ENCODE measurements at places on chromosomes 12 and 14. TPM values are rescaled to one million over a fixed set of nuclear protein-coding genes. Genes with fewer than 3 reads are reported as not detected.

Gene CLEC7A
- not detected for total RNA-seq

Gene TAS2R13
- not detected for total RNA-seq

Gene SERPINA3
- total RNA-seq, result not detected

Gene SLC2A14
- 18.2 TPM for total RNA-seq

DNA sequence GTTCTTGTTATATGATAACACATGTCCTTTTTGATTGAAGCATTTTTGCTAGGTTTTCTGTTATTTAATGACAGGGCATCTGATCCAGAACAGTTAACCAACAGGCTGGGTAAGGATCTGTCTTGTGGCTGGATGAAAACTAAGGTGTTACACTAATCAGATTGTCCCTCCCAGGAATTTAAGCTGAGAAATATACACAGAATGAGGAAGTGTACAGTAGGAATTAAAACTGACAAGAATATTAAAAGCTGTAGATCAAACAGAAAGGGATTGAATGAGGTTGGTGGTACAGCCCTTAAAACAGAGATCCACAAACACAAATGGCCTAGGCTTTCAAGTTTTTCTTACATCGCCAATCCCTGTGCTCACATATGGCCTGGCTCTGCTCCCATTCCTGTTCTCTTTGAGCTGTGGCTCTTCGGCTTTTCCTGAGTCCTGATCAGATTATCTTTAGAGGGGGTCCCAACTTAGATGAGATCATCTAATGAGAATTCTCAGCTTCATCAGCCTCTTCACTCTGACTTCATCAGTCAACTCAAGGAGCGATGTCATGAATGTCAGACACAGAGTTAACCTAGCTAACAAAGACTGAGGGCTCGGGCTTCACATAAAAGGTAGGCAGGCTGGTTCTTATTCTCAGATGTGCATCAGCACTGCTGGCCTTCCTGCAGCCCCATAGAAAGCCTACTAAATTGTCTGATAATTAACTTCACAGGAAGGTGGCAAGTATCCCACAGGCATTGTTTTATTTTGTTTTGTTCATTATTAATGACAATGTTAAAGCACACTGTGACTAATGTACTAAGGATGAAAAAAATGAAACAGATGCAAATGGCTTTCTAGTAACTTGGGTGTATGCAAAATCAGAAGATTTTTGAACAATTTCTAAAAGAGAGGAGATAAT, 11.4 kb downstream of the PYGL start:
- DNase-seq, result no peak
- no peaks in the 10 kb centered on the region for H3K4me1 ChIP-seq
- no peak overlapping the region for H3K27ac ChIP-seq
- no peak overlapping the region for H3K4me3 ChIP-seq

- no peak for DNase-seq
- peaks cover 7% of the 10 kb centered on the region for H3K36me3 ChIP-seq
- no peak overlapping the region for H3K27ac ChIP-seq
- H3K4me3 ChIP-seq, result no peak overlapping the region
Observed at GRCh38 chr12:109518820-109519665, 41.6 kb downstream of the UBE3B start.

DNA sequence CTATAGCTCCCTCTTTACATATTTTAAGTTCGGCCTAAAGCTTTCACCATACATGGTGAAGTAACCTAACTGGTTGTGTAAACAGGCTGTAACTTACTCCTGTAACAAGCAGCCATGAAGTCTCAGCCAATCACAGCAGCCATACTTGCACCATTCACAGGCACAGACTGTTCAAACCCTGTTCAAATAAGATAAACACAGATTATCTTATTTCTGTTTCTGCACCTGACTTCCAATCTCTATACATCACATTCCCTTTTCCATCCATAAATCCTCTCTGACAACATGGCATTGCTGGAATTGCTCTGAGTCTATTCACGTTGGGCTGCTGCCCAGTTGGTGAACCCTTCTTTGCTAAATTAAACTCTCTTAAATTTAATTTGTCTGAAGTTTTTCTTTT, 34.5 kb upstream of the ARID2 start:
- no peaks in the 10 kb centered on the region for H3K27me3 ChIP-seq
- no peak for DNase-seq
- no peak overlapping the region for H3K27ac ChIP-seq

- no peak overlapping the region for H3K27ac ChIP-seq
- no peak for DNase-seq
Observed at GRCh38 chr12:85630851-85631250, 205.4 kb downstream of the RASSF9 start.

GRCh38 chr14:30462358-30462757, 96.6 kb upstream of the G2E3 start:
- DNase-seq, result no peak
- 0 out of 2 replicates have a peak, but pooled peaks cover 2% of the 10 kb centered on the region for H3K4me1 ChIP-seq
- H3K27me3 ChIP-seq, result no peaks in the 10 kb centered on the region
- H3K4me3 ChIP-seq, result no peak overlapping the region
- H3K27ac ChIP-seq, result no peak overlapping the region

Data from H1 (cell line).